ENCODE measurements at places on chromosomes 2 and 18.

GRCh38 chr2:3305952-3306351 lies 71.7 kb downstream of the EIPR1 start:
- no peak for DNase-seq

DNA sequence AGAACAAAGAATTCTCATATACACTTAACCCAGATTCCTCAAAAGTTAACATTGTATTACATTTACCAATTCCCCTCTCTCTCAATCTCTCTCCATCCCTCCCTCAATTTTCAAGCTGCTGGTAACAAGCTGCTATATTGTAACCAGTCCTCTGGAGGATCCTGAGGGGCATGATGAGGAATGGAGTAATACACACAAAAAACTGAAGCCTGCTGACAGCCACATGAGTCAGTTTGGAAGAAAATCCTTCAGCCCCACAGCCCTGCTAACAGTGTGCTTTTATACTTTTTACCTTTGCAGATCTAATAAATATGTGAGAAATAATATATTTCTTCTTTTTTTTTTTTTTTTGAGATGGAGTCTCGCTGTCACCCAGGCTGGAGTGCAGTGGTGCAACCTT lies 165.7 kb upstream of the RAB12 start:
- no peak for DNase-seq

GRCh38 chr2:238743243-238744065 lies 104.4 kb upstream of the TWIST2 start:
- no peak for DNase-seq

DNA sequence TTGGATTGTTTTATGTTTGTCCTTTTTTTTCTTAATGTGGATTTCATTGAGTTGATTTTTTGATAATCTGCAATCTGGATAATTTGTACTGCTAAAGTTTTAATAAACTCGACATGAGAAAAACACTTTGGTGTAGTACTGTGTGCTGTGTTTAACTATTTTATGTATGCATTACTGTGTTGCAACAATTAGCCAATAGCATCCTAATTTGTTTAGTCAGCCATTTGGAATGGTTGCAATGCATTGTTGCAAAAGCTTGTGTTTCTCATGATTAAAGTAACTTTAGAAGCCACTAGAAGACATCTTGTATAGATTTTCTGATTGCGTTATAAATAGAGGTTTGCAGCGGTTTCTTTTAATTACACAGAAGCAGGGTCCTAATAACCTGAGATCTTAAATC lies 53.5 kb downstream of the PPIG start:
- no peak for DNase-seq

DNA sequence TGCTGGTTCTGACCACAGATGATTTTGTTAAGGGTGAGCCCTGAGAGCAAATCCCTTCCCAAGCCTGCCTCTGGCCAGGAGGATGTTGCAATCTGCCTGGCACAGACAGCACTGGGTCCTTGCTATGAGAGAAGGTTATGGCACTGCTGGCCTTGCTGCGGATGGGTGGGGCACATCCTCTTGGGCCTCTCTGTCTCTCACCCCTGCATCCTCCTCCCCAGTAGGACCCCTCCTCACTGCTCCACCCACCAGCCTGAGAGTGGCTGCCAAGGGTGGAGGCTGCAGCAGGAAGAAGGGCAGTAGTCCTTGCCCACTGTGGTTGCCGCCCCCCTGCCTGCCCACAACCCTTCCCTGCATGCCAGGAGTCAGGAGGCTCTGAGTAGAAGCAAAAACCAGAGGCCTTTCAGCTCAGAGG lies 180.9 kb downstream of the ZBTB7C start:
- no peak for DNase-seq
